Skeletal muscle cell (primary cell): ENCODE measurements at places on chromosomes 5 and 9.

DNA sequence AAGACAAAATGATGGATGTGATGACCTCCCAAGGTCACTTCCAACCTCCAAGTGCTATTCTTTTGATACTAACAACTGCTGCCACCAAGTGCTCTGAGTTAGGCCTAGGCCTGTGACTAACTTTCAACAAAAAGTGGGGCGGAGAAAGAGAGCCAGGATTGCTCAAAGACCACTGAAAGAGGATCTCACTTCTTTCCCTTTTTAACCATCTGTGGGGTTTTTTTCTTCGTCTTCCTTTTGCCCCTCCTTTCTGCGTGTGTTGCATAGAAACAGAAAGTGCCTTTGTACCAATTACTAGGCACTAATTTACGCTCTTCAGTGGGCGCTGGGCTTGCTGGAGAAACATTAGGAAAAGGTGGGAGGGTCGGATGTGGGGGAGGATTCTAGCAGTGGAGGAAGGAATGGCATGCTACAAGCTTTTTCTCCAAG, 8.0 kb downstream of the KLF9 start:
- DNase-seq, result no peak

- no peak for DNase-seq
Observed at GRCh38 chr9:33161589-33162132, 5.5 kb downstream of the B4GALT1 start.

DNA sequence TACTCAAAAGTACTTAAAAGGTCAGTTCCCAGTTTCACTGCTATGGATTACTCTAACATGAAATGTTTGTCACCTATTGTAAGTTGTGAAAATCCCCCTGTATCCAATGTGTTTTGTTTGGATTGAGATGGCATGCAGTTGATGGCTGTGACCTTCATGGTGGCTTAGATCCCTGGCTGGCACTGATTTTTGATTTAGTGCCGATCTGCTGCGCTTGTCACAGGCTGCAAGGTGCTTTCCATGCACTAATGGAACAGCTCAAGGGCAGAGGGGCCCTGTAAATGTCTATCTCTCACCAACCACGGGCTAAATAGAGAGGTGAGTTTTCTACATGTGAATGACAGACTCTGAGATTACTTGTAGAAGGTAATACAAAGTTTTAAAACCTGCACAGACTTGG, 69.8 kb upstream of the WDR41 start:
- no peak for DNase-seq

GRCh38 chr5:79924936-79925893, 65.8 kb downstream of the MTX3 start:
- no peak for DNase-seq

GRCh38 chr9:24436761-24437160, 108.9 kb downstream of the IZUMO3 start:
- no peak for DNase-seq

- no peak for DNase-seq
Observed at GRCh38 chr5:135012033-135012588, 21.9 kb downstream of the PITX1 start.

DNA sequence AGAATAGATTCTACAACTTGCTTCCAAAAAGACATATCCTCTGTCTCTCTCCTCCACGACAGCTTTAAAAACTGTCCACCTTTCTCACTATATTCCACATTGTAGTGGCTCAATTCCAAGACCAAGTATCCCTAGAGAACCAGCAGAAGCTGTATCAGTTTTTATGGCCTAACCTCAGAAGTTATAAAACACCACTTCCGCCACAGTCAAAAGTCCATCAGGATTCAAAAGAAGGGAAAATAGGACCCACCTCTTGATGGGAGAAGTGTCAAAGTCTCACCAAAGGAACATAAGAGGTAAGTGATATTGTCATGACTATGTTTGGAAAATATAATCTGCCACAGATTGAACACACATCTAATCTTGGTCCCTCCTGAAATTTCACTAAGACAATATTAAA, 299.2 kb upstream of the RGMB start:
- DNase-seq, result no peak

DNA sequence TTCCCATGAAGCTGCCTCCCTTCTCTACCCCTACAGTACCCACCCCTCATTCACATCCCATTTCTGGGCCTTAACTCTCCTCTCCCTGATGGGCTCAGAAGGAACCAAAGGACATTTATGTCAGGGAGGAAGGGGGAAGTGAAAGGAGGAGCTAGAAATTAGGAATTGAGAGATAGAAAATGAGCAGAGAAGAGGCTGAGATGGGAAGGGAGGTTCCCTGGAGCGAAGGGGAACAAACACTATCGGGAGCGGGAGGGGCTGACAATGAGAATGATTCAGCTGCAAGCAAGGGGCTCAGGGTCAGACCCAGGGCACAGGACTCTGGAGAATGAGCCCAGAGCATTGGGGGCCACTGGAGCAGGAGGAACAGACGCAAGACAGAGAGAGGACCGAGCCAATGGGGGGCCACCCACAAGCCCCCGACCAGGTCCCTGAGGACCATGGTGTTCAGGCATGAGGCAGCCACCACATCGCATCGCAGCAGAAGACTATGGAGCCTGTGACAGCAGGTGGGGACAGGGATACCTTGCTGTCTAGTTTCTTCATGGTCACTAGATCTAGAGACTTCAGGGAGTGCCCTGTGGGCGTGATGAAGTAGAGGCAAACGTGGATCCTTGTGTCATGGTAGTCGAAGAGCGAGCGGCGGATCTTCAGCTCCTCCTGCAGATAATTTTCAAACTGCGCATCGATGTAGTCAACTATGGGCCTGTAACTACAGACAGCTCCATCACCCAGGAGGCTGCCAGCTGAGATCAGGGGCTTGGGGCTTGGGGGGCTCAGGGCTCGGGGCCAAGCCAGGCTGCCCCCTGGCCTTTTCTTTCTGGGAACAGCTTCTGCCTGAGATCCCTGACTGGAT, 13.6 kb downstream of the SEPTIN8 start:
- DNase-seq, result no peak

DNA sequence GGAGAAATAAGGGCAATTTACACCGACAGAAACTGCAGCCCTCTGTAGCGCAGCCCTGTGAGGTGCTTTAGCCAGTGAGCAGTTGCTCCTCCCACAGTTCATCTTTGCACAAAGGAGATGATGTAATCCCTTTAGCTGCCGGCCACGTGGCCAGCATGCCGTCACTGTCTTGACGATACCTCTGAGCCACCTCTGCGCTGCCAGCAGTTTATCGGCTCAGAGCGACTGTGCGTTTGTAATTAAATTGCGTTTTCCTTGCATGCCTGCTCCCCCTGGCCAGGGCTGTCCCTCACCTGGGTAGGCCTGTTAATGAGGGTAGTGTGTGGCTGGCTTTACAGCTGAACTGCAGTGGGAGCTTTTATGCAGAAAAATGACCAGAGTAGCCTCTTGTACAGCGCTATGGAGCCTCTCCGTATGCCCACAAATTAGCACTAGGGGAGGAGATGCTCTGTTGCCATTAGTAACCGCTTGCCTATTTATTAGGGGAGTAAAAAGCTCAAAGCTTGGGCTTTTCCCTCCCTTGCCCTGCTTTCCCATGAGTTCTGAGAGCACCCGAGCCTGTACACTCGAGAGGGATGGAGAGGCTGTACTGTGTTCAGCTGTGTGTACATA, 107.0 kb downstream of the TRIO start:
- DNase-seq, result peak; percentile 72
